ENCODE measurements at places on chromosomes 11 and 22. TPM values are rescaled to one million over a fixed set of nuclear protein-coding genes. Genes with fewer than 3 reads are reported as not detected.

Gene MAML2
- total RNA-seq: 6.3 TPM

Gene CRACR2B
- 27.5 TPM for total RNA-seq

Gene CDHR5
- total RNA-seq: not detected

Gene ZBTB16
- 23.1 TPM for total RNA-seq

Gene ARHGAP42
- total RNA-seq: 6.0 TPM

Gene EEF1G
- 1,345 TPM for total RNA-seq
